ENCODE measurements at places on chromosomes 2 and 18.

DNA sequence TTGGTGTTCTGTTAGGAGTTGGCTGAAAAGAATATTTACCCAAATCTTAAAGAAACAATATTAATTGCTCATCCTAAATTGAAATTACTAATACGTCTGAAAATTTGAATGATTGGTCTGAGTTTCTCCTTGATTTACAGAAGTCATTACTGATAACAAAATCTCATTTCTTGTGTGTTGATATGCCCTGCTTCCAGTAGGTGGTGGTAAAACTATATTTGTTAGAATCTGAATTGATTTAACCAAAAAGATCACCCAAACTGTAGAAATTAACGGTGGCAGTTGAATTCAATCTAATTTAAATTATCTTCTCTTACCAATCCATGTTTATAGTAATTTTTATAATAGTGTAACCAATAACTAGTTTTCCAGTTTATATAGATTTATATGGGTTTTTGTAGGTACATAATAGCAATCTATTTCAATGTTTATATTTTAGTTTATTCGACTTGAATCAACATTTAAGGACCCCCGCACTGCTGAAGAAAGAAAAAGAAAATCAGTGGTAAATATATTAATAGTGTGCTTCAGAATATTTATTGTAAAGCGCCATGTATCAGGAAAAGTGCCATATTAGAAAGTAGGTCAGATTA lies 38.3 kb downstream of the PAPOLG start:
- DNase-seq = no peak

DNA sequence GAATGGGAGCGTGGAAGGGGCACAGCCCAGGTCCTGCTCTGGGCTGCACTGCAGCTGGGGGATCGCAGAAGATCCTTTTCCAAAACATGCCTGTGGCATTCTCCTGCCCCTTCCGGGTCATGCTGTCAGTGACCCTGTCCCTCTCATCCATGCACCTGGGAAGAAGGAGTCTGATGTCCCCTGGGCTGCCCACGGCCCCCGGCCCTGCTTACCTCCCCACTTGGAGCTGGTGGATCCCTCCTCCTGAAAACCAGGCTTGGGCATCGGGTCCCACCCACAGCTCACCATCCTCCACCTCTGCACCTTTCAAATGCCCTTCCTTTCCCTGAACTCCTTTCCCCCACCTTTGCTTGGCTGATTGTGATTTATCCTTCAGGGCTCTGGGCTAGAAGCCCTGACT lies 11.8 kb downstream of the INHBB start:
- DNase-seq = no peak

- no peak for DNase-seq
Measured at GRCh38 chr2:195871326-195871725, 197.3 kb downstream of the DNAH7 start.

- no peak for DNase-seq
Measured at GRCh38 chr18:49345931-49346696, 114.3 kb downstream of the DYM start.

DNA sequence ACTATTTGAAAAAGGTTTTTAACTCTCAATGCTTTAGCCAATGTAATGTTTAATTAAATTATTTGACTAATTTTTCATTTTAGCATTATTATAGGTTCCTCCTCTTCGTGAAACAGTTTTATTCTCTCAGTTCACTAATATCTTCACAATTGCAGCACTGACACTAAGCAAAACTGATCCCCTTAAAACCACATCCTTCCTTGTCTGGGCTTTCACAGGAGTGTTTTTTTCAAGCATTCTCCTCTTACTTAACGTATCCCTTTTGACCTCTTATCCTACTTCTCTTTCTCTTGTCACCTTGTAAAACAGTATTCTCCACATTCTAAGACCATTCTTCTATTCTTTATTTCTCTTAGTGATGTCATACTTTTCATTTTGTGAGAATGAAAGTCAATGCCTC lies 112.8 kb downstream of the DSC3 start:
- no peak for DNase-seq

DNA sequence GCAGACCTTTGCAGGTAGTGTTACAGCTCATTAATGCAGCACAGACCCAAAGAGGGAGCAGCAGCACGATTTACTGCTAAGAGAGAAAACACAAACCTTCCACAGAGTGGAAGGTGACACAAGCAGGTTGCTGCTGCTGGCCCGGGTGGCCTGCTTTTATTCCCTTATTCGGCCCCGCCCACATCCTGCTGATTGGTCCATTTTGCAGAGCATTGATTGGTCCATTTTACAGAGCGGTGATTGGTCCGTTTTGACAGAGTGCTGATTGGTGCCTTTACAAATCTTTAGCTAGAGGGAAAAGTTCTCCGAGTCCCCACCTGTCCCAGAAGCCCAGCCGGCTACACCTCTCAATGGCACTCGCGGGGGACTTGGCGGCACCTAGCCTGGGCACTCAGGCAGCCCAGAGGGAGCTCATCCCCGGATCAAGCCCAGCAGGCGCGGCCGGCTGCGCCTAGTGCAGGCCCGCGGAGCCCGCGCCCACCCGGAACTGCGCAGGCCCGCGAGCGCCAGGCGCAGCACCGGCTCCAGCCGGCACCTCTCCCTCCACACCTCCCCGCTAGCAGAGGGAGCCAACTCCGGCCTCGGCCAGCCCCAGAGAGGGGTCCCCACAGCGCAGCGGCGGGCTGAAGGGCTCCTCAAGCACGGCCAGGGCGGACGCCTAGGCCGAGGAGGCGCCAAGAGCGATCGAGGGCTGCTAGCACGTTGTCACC lies 825.6 kb upstream of the HS6ST1 start:
- no peak for DNase-seq

GRCh38 chr2:126241001-126241400 lies 415.0 kb upstream of the GYPC start:
- no peak for DNase-seq

GRCh38 chr2:149258531-149258930 lies 71.9 kb upstream of the LYPD6 start:
- DNase-seq = no peak

DNA sequence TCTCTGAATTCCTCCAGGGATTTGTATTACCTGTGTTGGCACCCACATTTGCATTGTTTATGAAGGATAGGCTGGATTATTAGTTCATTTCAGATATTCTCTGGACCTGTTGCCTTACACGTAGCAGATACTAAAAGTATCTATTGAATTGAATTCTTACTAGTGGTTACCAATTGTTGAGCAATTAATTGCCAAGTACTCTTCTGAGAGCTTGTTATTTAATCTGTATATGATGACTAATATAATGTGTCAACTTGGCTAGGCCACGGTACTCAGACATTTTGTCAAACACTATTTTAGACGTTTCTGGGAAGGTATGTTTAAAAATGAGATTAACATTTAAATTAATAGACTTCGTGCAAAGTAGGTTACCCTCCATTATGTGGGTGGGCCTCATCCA lies 2.5 kb upstream of the SPP2 start:
- DNase-seq = no peak

- no peak for DNase-seq
Measured at GRCh38 chr2:181203916-181204315, 223.5 kb downstream of the UBE2E3 start.

GRCh38 chr2:95121093-95121406 lies 558 bp downstream of the MRPS5 start:
- DNase-seq = no peak

DNA sequence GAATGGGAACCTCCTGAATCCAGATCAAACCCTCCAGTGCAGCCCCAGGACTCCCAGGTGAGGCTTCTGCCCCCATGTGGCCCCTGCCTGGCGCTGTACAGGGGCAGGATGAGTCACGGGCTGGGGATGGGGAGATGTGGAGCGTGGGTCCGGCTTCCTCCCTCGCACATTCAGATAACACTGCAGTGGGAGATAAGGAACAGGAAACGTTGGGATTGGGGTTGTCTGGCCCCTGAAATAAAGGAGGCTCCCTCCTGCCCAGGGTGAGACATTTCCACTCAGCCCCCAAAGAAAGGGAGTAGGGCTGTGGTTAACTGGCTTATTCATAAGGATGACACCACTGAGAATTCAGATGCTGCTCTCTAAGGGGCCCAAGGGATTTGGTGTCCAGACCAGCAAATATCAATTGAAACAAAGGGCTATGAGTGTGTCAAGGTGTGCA lies 30.7 kb downstream of the IGFBP5 start:
- DNase-seq = no peak

- no peak for DNase-seq
Measured at GRCh38 chr2:32902986-32903385, 43.8 kb upstream of the LTBP1 start.

DNA sequence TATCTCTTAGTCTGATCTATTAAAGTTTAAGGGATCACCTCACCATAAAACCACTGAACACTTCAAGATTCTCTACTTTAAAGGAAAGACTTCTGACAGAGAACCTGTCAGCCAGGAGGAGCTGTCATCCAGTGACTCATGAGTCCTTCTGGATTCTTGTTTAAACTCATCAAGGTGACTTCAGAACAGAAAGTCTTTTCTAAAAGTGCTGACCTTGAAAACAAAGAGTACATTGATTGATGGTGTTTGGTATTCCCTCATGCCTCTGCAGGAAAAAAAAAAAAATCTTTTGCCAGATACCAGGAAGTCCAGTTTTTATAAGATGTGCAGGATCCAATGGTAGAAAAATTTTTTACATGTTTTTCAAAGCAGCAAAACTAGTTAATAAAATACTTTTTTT lies 12.3 kb downstream of the DSG2 start:
- DNase-seq = no peak

DNA sequence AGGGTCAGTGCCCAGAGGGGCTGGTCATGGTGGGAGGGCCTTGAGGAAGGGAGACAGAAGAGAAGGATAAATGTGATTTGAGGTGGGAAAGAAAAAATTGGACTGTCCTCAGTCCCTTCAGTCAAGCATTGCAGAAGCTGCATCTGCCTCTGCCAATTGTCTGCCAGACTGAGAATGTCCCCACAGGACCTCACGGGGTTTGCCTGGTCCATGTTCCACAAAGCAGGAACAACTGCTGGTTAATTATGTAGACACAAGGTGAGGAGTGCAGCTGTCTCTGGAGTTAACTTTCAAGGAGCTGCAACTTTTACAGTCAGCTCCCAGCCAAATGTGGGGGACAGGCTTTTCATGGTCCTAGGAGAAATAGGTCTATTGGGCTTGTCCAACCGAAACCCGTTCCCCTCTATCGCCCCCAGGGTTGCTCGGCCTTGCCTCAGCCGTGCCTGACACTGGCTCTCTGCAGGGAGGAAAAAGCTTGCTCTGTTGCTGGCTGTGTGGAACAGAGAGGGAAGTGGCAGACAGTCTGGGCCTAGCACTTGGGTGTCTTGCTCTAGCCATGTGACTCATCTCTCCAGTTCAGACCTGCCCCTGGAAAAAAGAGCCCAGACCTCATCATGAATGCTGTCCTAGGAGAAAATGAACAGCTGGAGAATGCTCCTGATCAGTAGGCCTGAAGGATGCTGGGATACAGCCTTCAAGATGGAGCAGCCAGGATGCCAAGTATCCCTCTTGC lies 31.1 kb upstream of the PAX8 start:
- DNase-seq = no peak

- DNase-seq = no peak
Measured at GRCh38 chr2:179096090-179096489, 46.2 kb upstream of the CCDC141 start.

DNA sequence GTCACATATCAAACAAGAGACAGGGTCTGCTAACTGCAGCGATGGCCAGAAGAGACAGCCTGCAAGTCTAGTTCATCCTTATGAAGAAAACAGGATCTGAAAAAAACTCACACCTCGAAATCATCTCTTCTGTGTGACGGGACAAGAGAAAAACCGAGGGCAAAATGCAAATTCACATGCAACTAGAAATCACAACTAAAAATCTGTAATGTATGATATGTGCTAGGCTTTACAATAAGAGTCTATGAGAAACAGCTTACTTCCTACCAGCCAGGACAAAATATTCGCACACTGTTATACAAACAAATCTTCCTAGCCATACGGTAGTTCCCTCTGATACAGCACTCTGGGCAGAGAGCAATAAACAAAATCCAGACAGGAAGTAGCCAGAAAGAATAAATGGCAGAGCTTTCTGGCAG lies 48.8 kb downstream of the ANKRD44 start:
- DNase-seq = no peak

- DNase-seq = no peak
Measured at GRCh38 chr2:128640845-128641360, 322.2 kb upstream of the HS6ST1 start.

DNA sequence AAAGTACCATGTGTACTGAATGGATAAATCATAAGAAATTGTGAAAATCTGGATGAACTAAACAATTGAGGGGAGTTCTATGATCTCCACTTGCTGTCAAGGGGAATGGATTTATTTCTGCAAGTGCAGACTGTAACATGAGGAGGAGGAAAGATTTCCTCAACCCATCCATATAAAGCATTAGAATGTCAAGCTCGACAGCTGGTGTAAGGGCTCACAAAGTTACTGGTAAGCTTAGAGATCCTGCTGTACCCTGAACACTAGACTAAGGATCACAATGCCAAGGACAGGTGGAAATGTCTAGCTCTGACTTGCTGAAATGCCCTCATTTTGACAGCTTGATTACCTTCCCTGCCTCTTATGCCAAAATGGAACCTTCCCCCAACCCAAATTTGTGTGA lies 125.3 kb downstream of the TCF4 start:
- DNase-seq = no peak

DNA sequence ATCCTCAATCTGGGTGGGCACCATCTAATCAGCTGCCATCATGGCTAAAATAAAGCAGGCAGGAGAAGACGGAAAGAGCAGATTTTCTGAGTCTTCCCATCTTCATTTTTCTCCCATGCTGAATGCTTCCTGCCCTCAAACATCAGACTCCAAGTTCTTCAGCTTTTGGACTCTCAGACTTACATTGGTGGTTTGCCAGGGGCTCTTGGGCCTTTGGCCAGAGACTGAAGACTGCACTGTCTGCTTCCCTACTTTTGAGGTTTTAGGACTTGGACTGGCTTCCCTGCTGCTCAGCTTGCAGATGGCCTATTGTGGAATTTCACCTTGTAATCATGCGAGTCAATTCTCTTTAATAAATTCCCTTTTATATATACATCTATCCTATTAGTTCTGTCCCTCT lies 36.6 kb downstream of the DIPK1C start:
- no peak for DNase-seq

DNA sequence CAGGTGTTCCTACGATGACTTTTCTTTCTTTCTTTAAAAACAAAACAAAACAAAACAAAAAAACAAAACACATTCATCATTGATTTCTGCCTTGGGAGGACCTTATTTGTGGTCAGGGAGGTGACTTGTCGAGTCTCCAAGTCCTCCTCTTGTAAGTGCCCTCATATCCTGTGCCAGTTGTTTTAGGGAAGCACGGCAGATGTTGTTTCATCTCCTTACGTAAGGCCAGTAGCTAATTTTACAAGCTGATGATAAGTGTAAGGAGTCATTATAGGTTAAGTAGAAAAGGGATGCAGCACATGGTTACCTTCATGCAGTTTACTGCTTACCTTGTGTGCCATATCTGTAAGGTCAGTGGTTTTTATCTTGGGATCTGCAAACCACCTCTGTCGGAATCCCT lies 52.2 kb downstream of the MRPS9 start:
- no peak for DNase-seq

DNA sequence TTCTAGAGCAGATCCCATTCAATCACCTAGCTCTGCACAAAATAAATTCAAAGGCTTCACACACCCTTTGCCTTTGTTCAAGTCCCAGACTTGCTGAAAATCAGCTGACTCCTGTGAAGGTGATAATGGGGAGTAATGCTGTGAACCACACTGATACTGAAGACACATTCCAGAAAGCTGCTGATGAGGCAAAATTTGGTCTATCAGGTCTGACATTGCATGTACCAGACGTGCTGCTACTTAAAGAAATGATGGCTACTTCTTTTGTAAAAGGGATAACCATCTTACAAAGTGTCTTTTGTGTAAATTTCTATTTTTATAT lies 7.8 kb upstream of the CTIF start:
- no peak for DNase-seq
